Activated naive CD4-positive, alpha-beta T cell (primary cell): ENCODE measurements at places on chromosomes 2 and 18.

GRCh38 chr2:48719480-48720177, 35.9 kb downstream of the LHCGR start:
- no peak for DNase-seq

DNA sequence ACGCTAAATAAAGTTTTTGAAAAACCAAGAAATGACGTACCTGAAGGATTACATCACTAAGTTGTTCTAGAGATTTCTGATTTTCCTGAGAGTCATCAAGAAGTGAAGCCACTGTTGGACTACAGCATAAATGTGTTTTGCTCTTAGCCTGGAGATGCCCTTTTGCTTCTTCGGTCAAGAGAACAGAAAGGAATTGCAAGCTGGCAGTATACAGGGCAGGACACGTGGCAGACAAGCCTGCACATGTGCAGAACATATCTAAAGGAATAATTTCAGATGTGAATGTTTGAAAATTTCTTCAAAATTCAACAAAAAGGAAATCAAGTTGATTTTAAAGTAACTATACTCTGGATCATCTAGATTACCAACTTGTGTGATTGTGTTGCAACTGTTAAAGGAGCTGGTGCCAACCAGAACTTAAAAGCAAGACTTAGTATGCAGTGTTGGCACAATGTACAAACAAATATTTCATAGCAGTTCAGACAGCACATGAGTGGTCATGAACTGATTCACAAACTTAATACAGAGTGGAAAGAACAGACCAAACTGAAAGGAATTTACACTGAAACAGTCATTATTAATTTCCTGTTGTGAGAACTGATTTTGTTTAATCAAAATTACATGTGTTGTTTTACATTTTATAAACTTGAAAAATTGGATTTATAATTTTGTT, 100.4 kb upstream of the CD226 start:
- DNase-seq = no peak

GRCh38 chr2:112758711-112759110, 5.7 kb downstream of the CKAP2L start:
- DNase-seq = no peak

DNA sequence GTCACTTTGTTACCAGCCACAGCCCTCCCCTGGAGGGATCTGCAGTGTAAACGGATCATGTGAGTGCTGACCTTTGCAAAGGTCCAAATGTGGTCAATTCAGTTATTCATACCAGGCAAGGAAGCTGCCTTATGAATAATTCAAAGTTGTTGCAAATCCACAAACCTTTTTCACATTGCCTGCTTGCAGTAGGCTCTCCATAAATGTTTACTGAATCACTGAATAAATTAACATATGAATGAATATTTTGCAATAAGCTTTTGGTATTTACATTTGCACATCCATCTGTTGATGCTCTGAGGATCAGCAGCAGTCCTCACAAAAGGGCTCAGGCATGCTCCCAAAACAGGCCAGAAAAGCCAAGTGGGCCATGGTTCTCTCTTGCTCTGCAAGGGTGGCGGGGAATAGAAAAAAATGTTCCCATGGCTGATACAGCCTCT, 156.8 kb downstream of the VAPA start:
- DNase-seq = no peak

- DNase-seq = no peak
Observed at GRCh38 chr2:127101048-127101611, 5.8 kb downstream of the BIN1 start.

DNA sequence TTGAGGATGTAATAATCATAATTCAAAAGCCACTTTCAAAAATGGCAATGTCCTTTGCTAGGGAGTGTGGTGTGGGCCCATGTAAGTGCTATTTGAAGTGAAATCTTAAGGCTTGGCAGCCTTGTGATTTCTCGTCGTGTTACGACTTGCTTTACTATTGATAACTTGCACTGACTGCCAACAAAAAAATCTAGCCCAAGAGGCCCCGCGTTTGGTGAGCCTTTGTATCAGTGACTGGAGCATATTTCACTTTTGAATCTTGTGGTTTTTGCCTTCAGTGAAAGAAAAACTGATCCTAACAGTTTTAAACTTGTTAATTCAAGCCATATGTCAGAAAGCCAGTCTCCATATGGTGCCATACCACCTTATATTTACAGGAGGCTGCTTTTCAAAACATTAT, 248.0 kb downstream of the TMEM182 start:
- no peak for DNase-seq

- DNase-seq = no peak
Observed at GRCh38 chr2:159455330-159455918, 160.9 kb downstream of the BAZ2B start.

GRCh38 chr18:49016648-49017539, 66.1 kb upstream of the SMAD7 start:
- no peak for DNase-seq

- DNase-seq = no peak
Observed at GRCh38 chr18:66005831-66006588, 255.2 kb downstream of the CDH7 start.

GRCh38 chr2:34534761-34535160, 935.7 kb upstream of the FAM98A start:
- no peak for DNase-seq

GRCh38 chr2:148619560-148620195, 24.9 kb upstream of the EPC2 start:
- no peak for DNase-seq

DNA sequence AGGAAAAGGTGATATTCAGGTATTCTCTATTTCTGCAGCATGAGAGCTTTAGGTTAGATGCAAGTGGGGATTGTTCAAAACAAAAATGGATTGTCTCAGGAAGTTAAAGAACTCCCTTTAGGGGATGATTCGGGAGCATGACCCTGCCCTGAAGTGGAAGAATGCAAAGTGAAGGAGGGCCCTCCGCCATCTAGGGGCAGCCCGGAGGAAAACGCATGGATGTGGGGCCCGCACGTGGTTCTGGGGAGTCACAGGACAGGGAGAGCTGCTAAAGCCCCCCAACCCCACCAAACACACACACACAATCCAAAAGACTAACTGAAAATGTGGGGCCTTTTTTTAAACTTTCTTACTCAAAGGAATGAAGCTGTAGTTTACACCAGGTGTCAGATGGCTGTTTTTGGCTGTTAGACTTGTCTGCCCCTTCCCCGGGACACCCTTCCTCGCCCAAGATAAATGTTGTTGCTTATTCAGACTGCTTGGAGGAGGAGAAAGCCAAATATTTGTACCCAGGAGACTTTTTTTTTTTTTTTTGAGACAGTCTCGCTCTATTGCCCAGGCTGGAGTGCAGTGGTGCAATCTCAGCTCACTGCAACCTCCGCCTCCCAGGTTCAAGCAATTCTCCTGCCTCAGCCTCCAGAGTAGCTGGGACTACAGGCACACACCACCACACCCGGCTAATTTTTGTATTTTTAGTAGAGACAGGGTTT, 78.8 kb downstream of the HNRNPLL start:
- DNase-seq = no peak

DNA sequence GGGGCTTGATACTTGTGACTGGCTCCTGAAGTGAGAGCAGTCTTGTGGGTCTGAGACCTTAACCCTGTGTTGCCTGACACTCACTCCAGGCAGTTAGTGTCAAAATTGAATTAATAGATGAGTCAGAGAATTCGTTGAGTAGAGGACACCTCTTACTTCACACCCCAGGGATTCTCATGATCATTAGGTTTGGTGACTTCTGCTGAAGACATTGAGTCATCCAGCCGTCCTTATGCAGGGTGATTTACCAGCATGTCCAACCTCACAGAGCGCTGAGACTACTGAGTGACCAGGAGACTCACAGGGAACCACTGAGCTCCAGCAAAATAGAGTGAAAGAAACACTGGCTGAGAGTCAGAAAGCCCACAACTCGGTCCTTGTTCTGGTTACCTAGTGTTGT, 36.0 kb upstream of the EVA1A start:
- no peak for DNase-seq

DNA sequence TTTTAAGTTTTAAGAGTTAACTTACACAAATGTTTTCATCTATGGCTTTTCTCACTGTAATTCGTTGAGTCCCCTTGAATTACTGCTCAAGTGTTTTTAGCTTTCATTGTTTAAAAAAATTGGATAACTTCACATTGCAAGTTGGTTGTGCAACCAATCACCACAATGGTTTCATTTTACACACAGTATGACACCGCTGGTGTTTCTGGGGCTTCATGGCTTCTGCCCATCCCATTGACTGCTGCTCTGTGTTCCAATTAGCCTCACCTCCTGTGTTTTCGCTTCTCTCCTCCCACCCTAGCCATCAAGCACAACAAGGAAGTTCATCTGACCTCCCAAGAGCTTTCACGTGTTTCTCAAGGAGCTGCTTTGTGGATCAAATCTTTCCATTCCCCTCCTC, 199.1 kb upstream of the CHAC2 start:
- no peak for DNase-seq

DNA sequence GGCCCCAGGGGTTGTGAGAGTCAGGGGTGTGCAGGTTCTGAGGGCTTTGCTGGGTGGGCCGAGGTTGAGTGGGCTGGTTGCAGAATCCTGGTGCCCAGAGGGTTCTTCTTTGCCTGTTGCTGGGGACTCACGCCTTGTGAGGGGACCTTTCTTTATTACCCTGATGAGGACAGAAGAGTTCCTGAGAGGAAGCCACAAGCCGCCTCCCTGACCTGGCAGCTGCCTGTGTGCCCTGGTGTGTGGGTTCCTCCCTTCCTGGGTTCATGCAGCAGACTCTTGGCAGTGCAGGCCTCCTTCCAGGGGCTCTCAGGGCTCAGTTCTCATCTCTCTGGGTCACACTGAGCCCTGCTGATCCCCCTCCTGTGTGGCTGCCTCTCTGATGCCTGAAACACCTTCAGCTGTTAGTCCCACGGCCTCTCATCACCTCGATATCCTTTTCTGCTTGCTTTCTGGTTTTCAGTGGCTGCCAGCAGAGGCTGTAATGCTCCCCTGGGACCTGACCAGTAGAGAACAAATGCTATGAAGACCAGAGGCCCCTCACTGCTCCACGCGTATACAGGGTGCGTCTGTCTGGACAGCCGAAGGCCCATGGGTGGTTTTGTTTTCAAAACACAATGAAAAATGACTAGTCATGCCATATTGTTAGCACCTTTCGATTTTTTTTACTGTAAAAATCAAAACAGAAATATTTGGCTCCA, 191.3 kb downstream of the AGAP1 start:
- DNase-seq = no peak

- DNase-seq = no peak
Observed at GRCh38 chr18:51578406-51578980, 381.0 kb upstream of the MEX3C start.

DNA sequence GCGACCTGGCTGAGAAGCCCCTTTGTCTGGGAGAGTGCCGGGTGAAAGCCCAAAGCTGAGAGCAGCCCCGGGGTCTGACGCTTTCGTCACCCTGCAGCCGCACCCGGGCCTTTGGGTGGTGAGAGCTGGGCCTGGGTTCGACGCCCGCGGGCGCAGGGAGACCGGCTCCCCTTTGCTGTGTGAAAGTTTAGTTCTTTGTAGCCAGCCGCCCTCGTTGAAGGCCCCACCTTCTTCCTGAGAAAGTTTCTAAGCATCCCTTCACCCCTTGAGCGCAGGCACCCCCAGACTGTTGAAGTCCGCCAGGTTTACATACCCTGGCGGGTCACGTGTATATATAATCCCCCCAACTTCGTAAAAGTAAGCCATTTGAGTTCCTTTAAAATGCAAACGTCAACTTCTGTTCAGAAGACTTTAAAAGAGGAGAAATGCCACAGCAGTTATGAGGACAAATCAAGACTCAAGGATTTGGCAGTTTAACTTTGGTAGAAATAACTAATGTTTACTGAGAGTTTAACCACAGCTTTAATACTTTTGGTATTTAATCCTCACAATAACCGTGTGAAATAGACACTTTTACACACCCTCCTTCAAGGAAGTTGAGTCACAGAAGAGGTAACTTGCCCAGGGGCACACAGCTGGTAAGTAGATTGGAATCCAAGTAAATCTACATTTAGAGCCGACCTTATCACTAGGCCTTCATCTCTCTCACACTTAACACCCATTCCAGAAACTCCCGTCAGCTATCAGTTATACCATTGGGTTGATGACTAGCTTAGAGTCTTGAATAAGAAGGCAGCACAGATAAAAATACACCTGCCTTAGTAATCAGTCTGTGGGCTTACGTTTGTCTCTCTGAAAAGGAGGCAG, 1.1 kb upstream of the MBOAT2 start:
- no peak for DNase-seq

GRCh38 chr2:213189001-213189899, 37.8 kb upstream of the IKZF2 start:
- no peak for DNase-seq

DNA sequence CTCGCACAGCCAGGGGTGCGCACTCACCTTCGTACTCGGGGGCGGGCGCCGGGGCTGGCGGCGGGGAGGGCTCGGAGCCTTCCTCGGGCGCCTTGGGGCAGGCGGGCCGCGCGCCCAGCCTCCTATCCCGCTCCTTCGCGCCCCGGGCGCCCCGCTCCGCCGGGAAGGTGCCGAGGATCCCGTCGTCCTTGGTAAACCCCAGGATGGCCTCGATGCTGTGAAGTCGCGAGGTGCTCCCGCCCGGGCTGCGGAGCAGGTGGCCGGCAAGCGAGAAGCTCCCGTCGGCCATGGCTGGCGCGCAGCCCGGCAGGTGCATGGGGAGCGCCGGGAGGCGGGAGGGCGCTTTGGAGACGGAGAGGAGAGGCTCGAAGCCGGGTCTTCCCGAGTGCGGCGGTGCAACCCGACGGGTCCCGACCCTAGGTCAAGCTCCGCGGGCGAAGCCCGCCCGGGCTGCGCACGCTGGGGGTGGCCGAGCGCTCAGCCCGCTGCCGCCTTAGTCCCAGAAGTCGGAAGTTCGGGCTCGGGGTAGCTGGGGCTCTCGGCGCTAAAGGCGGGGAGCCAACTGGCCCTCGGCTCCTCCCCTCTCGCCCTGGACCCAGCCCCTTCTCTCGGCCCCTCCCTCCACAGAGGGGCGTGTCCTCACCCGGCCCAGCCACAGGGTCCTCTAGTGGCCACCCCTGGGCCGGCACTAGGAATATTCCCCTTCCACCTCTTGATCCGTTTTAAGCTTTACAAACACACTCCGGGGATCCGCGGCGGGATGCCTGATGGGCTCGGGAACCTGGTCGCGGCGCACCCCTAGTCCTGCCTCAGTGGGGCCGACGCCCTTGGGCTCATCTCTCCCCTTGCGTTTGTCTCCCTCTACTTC, at the start of gene RAX:
TSS of gene RAX (minus strand) at position 564 of the 868 bp plus-strand sequence. CDS start at position 316, 248 bp downstream.
- no peak for DNase-seq

DNA sequence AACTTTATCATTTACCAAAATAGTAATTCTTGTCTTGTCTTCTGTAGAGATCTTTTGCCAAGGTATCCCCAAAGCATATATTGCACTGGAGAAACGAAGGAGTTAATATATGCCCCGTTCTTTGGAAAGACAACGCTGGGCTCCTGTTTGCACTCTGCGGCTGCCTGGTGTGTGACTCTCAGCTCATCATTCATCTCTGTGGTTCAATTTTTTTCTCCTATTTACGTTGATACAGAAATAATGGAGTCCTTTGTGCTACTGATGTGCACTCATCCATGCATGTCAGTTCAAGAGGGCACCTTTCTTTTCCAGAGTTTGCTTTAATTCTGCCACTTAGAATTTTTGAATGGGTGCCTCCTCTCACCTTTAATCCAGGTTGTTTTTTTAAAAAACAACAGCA, 655.5 kb downstream of the DCDC2C start:
- no peak for DNase-seq

- no peak for DNase-seq
Observed at GRCh38 chr18:79200546-79201268, 131.5 kb downstream of the ATP9B start.

GRCh38 chr2:9410108-9410507, 13.2 kb downstream of the ITGB1BP1 start:
- no peak for DNase-seq

- no peak for DNase-seq
Observed at GRCh38 chr18:27121108-27121507, 64.0 kb downstream of the CHST9 start.

- DNase-seq = no peak
Observed at GRCh38 chr2:48332286-48332685, 197.7 kb upstream of the STON1 start.
